Hematopoietic multipotent progenitor cell treated with erythropoietin and hydrocortisone succinate and interleukin-3 and kit ligand, for 15 days (in vitro differentiated cells): ENCODE measurements at places on chromosomes 3 and 15.
A peak's percentile ranks its signal among the peaks of the same experiment; 100 is the strongest.

DNA sequence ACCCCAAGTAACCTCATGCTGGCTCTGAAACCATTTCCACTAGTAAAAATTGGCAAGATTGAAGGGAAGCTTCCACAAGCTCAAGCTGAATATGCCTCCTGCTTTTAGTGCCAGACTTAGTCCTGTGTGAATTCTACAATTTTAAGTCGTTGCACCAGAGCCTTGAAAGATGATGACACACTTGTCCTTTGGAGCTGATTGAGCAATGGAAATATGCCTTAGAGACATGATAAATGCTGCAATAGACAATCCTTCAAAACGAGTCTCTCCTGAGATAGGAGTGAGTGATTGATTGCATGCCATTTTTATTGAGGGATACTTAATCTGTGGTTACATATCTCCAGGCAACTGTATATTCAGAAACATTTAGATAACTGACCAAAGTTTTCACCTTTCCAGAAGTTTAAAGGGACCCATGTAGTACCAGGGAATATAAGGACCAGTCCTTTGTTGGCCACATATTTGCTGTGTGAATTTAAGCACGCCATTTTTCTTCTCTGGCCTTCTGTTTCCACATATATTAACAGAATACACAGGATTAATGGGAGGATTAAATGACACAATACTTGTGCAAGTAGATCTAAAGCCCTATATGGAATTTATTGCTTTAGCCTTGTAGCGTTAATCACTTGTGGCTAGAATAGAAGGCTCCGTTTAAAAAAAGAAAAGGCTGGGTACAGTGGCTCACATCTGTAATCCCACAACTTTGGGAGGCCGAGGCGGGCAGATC is 65.1 kb downstream of the PPARG start:
- no peak for DNase-seq

GRCh38 chr3:4988983-4989834 is 10.0 kb downstream of the BHLHE40 start:
- peak; percentile 83 for DNase-seq

- DNase-seq, result no peak
Measured at GRCh38 chr3:184561913-184562877, 610 bp downstream of the EPHB3 start.

- no peak for DNase-seq
Measured at GRCh38 chr3:140265302-140265701, 330.3 kb downstream of the CLSTN2 start.

DNA sequence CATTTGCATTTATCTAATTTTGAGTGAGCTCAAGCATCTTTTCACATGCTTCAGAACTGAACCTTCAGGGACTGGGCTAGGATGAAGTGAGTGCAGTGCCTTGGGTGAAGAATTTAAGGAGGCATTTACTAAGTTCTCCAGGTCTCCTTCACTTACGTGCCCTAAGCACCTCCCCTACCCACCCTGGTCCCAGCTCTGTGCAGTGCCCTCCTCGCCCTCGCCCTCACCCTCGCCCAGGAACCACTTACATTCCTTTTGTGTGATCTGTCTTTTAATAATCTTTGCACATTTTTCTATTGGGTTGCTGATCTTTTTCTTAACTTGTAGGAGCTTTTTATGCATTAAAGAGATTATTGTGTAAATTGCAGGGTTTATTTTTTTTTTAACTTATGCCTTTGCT is 322.6 kb downstream of the THSD4 start:
- no peak for DNase-seq

- no peak for DNase-seq
Measured at GRCh38 chr3:188165596-188165995, 11.6 kb downstream of the LPP start.

- DNase-seq, result no peak
Measured at GRCh38 chr3:79729096-79729495, 38.7 kb downstream of the ROBO1 start.

DNA sequence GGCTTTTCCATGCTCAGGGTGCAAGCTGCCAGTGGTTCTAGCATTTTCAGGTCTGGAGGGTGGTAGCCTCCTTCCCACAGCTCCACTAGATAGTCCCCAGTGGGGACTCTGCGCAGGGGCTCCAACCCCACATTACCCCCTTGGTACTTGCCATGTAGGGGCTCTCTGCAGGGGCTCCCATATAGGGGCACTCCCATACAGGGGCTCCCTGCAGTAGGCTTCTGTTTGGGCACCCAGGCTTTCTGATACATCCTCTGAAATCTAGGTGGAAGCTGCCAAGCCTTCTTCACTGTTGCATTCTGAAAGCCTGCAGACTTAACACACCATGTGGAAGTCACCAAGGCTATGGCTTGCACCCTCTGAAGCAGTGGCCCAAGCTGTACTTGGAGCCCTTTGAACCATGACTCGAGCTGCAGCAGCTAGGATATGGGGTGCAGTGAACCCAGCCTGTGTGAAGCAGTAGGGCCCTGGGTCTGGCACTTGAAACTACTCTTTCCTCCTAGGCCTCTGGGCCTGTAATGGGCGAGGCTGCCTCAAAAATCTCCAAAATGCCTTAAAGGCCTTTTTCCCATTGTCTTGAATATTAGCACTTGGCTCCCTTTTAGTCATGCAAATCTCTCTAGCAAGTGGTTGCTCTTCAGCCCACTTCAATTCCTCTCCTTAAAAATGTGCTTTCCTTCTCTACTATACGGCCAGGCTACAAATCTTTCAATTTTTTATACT is 96.4 kb downstream of the TPRA1 start:
- DNase-seq, result no peak

DNA sequence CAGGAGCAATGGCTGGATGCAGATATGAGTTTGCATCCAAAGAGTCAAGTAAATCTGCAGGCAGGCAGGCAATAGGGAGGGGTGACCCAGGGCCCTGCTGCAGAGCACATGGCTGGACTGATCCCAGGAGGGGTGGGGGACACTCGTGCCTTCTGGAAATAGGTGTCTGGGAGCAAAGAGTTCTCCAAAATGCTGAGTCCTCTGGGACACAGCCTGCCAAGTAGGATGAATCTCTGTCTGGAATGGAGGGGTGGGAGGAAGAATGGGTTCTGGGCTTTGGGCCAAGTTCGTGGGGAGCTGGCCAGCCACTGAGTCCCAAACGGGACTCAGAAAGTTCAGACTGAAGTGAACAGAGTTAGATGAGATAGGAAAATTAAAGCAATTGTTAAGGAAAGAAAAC is 214.5 kb downstream of the MTHFS start:
- DNase-seq, result no peak

- peak; percentile 54 for DNase-seq
Measured at GRCh38 chr15:48285329-48286214, 45.7 kb upstream of the DUT start.

DNA sequence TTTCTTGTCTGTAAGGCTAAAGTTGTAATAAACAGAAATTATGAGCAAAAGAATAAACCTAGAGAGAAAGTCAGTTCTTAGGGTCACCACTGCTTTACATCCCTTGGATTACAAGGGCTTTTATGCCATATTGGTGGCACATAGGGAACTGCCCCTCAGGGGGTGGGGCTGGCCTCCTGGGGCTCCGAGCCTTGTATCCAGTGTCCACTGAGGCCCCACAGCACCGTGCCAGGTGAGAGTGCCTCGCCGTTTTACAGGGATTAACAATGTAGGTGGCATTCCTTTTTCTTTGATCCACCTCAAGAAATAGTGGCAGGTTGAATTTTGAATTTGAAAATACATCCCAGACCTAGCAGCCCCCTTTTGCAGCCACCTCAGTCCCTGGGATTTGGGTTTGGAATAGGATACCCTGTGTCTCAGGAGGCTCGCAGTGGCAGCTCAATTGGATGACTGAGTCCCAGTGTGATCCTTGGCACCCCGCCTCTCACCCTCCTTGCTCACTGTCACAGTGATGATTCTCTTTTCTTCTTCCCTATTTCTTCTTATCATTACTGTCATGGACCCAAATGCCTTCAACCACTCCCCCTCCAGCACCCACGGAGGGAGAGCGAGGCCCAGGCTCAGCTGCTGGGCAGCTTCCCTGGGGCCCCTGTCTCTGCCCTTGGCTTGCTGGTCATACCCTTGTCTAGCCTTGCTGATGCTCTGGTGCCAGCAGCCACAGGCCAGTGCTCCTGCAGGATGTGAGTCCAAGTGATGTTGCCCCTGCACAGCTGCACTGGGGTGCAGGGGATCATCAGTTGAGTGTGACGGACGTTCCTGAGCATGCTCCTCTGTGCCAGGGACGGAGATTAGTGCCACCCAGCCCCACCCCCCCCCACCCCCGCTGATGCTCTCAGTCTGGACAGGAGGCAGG is 137.9 kb downstream of the DNAJB8 start:
- no peak for DNase-seq

DNA sequence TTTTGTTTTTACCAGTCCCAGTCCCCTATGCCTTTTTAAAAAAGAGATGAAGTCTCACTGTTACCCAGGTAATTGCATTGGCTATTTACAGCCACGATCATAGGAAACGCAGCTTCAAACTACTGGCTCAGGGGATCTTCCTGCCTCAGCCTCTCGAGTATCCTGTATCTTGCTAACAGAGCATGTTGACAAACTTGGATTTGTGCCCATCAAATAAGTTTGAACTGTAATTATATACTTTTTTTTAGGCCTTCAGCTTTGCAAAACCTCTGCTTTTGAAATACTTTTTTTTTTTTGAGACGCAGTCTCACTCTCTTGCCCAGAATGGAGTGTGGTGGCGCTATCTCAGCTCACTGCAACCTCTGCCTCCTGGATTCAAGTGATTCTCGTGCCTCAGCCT is 3.0 kb upstream of the EDEM1 start:
- no peak for DNase-seq

GRCh38 chr15:45892182-45892581 is 257.4 kb downstream of the SQOR start:
- DNase-seq, result no peak
